ENCODE measurements at places on chromosomes 11 and 22. TPM values are rescaled to one million over a fixed set of nuclear protein-coding genes. Genes with fewer than 3 reads are reported as not detected.

TRIM6 gene
- total RNA-seq, result 3.7 TPM

RFPL2 gene
- not detected for total RNA-seq

HORMAD2 gene
- not detected for total RNA-seq

OR51B5 gene
- not detected for total RNA-seq

SLC1A2 gene
- under 0.01 TPM for total RNA-seq

IL17REL gene
- not detected for total RNA-seq

MRGPRE gene
- not detected for total RNA-seq

SCT gene
- total RNA-seq, result not detected

APOL6 gene
- 4.3 TPM for total RNA-seq

CHADL gene
- total RNA-seq, result 0.45 TPM

MS4A7 gene
- not detected for total RNA-seq

C11orf86 gene
- not detected for total RNA-seq

Data from bronchus fibroblast of lung (primary cell).